ENCODE measurements at places on chromosomes 16 and 17.

GRCh38 chr16:50762241-50762640 is 20.4 kb downstream of the CYLD start:
- no peak for DNase-seq

GRCh38 chr16:6593799-6594198 is 738.8 kb upstream of the RBFOX1 start:
- DNase-seq, result no peak

DNA sequence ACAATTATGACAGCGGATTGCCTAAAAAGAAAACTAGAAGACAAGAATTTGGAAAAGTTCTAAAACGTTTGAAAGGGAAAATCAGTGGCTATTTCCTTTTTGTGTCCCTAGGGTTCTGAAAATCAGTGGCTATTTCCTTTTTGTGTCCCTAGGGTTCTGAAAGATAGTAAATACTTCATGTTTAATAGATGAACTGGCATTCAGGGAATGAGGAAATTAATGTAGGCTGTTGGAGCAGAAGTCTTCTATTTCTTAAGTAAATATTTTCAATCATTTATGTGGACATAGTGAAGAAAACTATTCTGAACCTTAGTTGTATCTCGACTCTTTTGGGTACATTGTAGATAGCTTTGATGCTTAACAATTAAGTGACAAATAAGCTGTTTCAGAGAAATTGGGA is 78.9 kb downstream of the SHISA6 start:
- DNase-seq, result no peak

DNA sequence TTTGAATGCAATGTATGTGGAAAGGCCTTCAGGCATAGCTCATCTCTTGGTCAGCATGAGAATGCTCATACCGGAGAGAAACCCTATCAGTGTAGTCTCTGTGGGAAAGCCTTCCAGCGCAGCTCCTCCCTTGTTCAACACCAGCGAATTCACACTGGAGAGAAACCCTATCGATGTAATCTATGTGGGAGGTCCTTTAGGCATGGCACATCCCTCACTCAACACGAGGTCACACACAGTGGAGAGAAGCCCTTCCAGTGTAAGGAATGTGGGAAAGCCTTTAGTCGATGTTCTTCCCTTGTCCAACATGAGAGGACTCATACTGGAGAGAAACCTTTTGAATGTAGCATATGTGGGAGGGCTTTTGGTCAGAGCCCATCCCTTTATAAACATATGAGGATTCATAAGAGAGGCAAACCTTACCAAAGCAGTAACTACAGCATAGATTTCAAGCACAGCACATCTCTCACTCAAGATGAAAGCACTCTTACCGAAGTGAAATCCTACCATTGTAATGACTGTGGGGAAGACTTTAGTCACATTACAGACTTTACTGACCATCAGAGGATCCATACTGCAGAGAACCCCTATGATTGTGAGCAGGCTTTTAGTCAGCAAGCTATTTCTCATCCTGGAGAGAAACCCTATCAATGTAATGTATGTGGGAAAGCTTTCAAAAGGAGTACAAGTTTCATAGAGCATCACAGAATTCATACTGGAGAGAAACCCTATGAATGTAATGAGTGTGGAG is 24.7 kb downstream of the ZFP90 start:
- no peak for DNase-seq

Data from NCI-H187 (cell line).